ENCODE measurements at places on chromosomes 11 and 22.
A peak's percentile ranks its signal among the peaks of the same experiment; 100 is the strongest.

- no peak for ATAC-seq
Measured at GRCh38 chr11:65107078-65107477, 4.6 kb upstream of the TM7SF2 start.

GRCh38 chr22:24473284-24473683 is 21.8 kb upstream of the UPB1 start:
- no peak for ATAC-seq

- ATAC-seq: no peak
Measured at GRCh38 chr11:112361396-112361795, 100.7 kb upstream of the PLET1 start.

- ATAC-seq: no peak
Measured at GRCh38 chr22:47486569-47487312, 724.3 kb downstream of the TBC1D22A start.

GRCh38 chr11:64360448-64360921 is 1.5 kb downstream of the RPS6KA4 start:
- ATAC-seq: no peak

DNA sequence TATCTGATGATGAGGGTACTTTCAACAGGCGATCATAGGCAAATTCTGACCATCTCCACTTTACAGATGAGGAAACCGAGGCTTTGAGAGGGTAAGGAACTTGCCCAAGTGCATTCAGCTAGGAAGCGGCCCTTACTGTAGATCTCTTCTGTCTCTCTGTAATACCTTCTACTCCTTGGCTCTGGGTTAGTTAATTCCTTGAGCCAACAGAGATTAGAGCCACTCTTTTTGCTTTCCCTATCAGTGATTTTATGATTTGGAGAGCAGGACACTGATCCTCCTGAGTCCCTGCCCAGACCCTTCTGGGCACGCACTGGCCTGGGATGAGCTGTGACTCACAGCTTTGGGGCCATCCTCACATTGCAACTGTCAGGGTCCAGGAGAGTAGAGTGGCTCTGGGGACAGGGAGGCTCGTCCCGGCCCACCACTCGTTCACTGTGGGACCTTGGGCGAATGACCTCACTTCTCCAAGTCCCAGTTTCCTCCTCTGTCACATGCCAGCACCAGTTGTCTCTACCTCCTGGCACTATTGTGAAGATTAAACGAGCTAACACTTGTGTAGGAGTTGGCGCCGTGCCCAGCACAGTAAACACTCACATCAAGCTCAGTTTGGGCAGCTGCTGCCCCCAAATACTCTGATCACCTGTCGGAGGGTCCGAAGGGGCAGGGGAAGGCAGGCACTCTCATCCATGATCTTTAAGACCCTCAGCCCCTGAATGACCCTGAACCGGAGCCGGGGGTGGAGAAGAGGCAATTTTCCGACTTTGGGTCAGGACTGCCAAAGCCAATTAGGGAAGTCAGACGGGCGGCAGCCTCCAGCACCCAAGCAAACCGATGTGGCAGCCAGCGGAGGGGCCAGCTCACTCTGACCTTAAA is 235.0 kb downstream of the MIAT start:
- peak; percentile 9 for ATAC-seq

GRCh38 chr22:34847072-34847471 is 218.9 kb upstream of the ISX start:
- no peak for ATAC-seq

All from gastroesophageal sphincter (tissue), 4 donors.